ENCODE measurements at places on chromosomes 12 and 14.

- DNase-seq = no peak
These were observed 581.6 kb downstream of the GALC start for GRCh38 chr14:87411370-87411769.

GRCh38 chr12:89333564-89334252 lies 18.6 kb downstream of the DUSP6 start:
- no peak for DNase-seq

GRCh38 chr14:50006141-50006540 lies 110.2 kb downstream of the VCPKMT start:
- DNase-seq = no peak

DNA sequence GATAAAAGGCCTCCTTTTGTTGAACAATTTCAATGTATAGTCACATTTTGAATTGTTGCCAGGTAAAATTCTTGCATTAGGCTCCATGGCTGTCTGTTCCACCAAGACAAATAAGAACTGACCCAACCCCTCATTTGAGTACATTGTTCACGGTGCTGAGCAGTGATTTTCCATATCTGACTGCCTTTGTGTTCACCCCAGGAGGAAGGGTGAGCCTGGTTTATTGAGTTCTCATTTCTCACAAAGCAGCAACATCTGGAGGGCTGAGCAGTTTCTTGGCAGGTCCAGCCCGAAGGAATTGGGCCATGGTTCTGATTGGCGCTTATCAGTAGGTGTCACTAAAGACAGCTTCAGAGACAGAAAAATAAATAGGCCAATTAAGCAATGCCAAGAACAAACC lies 149.1 kb downstream of the BMP4 start:
- no peak for DNase-seq

DNA sequence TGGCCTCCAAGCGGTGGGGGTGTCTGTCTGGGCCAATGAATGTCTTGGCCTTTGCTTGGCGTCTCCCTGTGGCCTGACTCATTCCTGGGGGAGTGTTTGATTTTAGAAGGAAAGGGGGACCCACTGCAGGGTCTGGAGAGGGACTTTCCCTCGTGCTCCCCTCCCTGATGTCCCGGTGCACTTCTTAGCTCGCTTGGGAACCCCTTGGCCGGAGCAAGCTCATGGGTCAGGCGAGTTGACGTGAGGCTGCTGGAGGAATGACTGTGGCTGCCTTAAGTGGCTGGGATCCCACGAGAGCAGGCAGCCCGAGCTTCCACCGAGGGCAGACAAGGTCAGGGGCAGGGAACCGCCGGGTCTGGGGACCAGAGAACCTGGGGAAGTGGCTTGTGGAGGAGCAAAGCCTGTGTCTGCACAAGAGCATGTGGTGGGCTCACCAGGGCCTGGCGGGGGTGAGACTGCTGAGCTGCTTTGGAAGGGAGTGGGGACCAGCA lies 218.4 kb upstream of the C14orf180 start:
- peak; percentile 31 for DNase-seq

DNA sequence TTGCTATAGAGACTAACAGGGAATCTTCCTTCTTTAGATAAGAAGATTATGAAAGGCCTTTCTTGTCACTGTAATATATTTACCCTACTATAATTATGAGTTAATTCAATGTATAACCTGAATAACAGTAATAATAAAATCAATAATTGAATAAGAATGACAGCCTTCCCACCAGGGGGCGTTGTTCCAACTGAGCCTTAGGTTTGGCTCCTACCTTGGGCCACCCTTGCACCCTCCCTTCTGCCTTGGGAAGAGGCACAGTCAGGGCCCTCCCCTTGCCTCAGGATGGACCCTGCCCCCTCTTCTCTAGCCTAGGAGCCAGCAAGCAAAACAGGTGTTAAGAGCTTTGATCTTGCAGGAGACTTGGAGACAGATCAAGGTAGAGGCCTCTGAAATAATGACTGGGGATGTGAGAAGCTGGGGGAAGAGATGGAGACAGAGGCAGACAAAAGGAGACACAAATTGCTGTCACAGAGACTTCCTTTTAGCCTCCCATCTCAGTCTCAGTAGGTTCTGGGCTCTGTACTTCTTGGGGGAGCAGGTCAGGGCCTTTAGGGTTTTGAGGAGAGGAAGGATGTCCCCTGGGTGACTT lies 40.1 kb upstream of the CISTR start:
- DNase-seq = no peak

GRCh38 chr12:59874781-59875180 lies 279.0 kb downstream of the SLC16A7 start:
- no peak for DNase-seq

DNA sequence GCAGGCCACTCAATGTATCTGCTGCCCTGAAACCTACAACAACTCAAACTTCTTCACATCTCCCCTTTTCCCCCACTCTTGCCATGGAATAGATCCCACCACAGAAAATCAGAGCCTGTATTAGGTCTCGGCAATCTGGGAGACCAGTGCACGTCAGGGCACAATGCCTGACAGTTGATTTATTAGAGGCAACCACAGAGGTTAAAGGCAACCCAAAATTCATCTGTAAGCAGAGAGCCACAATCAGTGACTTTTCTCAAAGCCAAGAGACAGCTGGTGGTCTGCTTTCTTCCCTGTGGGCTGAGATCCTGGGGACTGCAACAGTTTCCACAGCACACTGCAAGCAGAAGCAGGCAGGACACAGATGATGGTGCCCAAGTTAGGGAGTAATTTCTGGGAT lies 169.0 kb upstream of the NTF3 start:
- DNase-seq = no peak

- DNase-seq = no peak
These were observed 144.1 kb upstream of the PELI2 start for GRCh38 chr14:55973911-55974630.

DNA sequence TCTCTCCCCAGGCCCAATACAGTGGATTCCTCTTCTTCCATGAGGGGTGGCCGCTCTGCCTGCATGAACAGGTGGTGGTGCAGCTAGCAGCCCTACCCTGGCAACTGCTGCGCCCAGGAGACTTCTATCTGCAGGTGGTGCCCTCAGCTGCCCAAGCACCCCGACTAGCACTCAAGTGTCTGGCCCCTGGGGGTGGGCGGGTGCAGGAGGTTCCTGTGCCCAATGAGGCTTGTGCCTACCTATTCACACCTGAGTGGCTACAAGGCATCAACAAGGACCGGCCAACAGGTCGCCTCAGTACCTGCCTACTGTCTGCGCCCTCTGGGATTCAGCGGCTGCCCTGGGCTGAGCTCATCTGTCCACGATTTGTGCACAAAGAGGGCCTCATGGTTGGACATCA lies 3.8 kb downstream of the ARHGEF40 start:
- DNase-seq = no peak

- no peak for DNase-seq
These were observed 60.6 kb downstream of the FBXL14 start for GRCh38 chr12:1533602-1534304.

DNA sequence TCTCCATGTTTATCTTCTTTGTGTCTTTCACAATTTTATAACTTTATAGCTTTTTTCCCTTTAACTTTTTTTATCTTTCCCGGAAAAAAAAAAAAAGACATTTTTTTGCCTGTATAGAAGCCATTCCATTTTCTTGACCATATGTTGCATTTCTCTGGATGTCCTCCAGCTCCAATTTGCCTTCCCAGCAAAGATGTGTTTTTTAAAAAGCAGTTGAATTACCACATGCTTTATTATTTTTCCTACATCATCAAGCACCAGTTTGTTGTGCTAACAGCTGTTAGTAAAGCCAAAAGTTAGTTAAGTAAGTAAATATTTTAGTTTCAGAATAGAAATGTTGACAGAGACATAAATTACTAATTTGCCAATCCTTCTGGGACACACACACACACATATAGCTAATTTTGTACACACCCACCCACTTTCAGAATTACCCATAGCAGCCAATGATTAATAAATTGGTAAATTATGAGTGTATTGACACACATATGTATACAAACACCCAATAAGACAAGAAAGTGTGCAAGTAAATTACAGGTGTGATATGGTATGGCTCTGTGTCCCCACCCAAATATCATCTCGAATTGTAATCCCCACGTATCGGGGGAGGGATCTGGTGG lies 118.3 kb downstream of the SLC38A6 start:
- DNase-seq = no peak
